Stimulated activated CD8-positive, alpha-beta memory T cell treated with anti-CD3 and anti-CD28 coated beads, Interleukin-7, amount 100 ng/mL, for 24 hours (primary cell): ENCODE measurements at places on chromosomes 3 and 15.

- no peak for DNase-seq
These were observed 1.6 kb downstream of the RPP25 start for GRCh38 chr15:74955017-74955416.

GRCh38 chr3:120196333-120196732 is 88.7 kb downstream of the GPR156 start:
- no peak for DNase-seq

DNA sequence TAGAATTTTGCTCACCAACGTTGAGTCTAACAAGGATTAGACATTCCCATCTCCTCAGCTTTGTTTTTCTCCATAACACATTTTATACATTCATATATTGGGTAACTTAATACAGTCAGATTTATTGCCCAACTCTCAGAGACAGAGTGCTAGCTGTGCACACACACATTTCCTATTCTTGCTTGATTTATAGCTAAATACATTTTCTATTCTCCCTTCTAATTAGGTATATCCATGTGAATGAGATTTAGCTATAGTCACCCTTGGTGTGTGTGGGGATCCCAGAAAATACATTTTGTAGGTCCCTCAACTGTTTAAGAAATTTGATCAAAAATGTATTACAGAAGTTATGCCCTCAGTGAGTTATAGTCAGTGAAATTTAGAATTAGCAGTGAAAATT is 715.4 kb downstream of the NSUN3 start:
- DNase-seq: no peak

DNA sequence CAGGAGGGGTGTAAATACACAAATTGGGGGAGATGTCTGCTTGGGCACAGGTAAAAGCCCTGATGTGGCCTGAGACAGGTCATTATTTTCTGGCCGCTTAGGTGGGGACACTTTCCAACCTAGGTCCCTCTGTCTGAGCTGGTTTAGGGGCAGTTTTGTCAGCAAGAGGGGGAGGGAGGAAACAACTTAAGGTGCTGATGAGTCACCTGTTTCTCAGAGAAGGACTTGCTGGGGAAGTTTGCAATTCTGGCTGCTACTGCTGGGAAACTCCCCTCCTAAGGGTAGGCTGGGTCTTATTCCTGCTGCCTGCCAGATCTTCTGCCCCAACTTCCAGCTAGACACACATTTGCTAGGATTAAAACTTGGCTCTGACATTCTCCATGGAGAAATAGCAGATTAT is 4.8 kb upstream of the RHOV start:
- no peak for DNase-seq

DNA sequence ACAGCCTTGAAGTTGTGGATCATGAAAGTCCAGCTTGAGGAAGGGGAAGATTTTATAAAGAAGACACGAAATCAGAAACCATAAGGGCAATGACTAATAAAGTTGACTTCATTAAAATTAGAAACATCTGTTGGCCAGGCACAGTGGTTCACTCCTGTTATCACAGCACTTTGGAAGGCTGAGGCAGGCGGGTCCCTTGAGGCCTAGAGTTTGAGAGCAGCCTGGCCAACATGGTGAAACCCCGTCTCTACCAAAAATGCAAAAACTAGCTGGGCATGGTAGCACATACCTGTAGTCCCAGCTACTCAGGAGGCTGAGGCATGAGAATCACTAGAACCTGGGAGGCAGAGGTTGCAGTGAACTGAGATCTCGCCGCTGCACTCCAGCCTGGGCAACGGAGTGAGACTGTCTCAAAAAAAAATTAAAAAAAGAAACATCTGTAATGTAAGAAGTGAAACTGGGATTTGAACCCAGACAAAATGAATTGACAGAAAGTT is 7.9 kb upstream of the UBXN7 start:
- no peak for DNase-seq

DNA sequence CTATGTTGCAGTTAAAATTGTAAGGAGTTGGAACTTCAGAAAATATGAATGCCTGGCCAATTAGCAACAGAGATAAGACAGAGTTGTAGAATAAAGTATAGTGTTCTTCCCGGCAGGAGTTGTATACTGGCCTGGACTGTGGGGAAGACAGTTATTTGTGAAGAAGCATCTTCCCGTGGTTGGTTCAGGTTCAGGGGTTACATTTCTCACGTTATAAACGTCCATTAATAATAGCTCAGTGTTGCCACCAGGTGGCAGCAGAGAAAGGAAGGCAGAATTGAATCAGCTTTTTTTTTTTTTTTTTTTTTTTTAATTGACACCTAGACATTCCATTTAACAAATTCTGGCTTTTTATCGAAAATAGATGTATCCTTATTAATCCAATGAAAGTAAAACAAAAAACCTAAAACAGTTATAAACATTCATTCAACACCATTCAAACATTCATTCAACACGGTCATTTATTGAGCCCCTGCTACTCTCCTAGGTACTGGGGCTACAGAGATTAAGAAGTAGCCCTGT is 66.4 kb upstream of the NR2E3 start:
- peak; percentile 35 for DNase-seq

DNA sequence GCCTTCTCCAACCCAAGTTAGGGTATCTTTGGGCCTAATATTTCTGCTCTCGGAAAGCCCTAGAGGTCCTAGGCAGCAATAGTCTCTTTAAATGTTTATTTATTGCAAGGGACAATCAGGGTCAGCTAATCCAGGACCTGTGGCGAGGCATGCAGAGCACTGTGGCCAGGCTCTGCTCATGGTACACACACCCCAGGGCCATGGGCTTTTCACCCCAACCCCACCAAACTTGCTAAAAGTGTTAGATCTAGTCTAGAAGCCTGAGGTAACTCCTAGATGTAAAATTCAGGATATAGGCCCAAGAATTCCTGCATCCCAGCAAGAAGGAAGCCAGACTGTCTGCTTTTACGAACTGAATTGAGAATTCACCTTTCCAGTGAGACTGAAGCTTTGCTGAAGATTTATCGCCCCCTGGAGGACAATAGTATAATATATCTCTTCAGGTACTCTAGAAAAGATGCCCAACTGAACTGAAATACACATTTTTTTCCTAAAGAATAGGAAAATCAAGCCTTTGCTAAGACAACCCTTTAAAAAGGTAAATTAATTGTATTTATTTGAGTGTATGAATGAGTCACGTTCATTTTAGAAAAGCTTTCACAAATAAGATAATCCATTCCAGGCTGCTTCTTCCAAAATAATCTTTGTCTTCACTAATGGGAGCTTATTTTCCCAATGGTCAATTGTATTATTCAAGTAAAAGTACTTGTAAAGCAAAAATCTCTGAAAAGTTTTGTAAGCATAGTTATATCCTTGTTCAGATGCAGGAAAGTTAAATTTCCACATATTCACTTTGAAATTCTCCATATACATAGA is 89.8 kb downstream of the LRRC3B start:
- no peak for DNase-seq

DNA sequence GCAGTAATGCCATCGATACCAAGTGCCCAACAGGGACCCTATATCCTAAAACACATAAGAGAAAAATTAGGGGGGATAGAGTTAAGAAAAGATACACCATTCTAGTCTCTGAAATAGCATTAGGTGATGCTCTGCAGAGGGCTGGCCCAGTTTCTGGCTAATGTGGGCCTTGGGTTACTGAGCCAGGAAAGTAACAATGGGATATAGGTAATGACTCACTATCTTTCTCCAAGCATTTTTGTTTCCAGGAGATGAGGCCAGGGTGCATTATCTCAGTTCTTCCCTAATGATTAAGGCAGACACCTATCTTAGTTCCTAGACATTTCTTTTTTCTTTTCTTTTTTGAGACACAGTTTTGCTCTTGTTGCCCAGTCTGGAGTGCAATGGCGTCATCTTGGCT is 50.0 kb downstream of the PRKAR2A start:
- DNase-seq: no peak

DNA sequence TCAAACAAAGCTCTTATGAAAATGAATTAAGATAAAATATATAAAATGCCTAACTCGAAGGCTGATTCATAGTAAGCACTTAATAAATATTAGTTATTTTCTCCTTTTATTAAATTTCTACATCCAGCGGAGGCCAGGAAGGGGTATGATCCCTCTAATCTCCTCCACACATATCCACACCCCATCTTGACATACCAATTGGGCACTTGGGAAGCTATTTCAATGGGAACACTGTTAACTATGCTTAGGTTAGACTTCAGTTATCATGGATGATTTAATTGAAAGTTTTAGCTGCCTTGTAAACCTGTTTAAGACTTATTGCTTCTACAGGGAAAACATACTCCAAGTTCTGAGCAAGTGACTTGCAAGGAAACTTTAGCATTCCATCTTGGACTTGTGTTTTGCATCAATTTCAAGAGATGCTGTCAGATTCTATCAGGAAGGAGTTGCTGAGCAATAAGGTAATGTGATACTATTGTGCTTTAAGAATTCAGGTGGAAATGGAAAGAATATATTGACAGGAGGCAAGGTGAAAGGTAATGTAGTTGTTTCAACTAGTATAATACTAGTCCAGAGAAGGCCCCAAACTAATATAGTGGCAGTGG is 120.4 kb upstream of the TSPAN3 start:
- DNase-seq: no peak

DNA sequence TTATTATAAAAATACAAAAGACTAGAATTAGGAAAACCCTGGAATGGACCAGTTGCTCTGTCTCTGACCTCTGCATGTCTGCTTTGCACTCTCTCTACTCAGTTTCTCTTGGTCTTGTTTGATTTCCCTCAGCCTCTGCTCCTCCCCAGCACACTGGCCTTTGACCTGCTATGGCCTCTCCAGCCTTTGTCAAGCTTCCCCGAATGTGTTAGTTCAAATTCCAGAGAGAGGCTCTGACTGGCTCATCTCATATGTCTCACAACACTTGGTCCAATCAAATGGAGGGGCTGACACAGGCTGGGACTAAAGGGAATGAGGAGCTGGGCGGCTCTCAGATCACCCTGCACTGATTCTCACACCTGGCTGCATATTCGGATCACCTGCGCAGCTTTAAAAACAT is 52.4 kb upstream of the CMTM8 start:
- DNase-seq: no peak

DNA sequence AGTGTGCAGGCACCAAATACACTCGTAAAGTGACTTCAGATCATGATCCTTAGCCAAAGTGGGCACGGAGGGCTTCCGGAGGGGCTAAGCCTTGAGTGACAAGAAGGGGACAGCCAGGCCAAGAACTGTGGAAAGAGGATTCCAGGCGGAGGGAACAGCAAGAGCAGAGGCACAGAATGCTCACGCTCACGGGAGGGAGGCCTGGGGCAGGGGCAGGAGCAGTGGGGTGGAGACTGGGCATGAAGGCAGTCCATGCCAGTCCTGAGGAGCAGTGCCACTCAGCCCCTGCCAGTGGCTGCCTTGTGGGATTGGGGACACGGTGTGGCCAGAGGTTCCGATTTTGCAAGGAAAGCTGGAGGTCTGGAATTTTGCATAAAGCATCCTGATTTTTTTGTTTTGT is 36.0 kb downstream of the DNAJB8 start:
- DNase-seq: no peak

- DNase-seq: no peak
These were observed 12.3 kb upstream of the LMCD1 start for GRCh38 chr3:8489278-8489792.

GRCh38 chr3:188421151-188421821 is 267.3 kb downstream of the LPP start:
- DNase-seq: no peak

DNA sequence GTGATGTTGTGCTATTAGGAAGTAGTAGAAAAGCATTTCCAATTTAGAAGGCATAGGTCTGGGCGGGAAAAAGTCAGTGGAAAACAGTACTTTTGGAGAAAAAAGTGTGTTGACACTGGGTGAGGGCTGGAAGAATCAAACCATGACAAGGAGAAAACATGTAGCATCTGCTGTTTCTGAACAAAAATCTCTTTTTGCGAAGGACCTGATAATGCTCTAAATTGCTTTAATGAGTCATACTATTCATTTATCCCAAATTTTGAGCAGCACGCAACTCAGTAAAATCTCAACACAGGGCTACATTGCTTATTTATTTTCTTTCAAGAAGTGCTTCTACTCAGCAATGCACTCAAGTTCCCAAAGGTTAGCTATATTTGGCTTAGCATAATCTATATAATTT is 292.7 kb downstream of the DIPK2A start:
- DNase-seq: no peak

- DNase-seq: no peak
These were observed at the start of gene UCN2 for GRCh38 chr3:48563382-48563918. Gene UCN2, minus strand, starts transcription at chr3:48563781. Its CDS starts 657 bp downstream, at chr3:48563124.

DNA sequence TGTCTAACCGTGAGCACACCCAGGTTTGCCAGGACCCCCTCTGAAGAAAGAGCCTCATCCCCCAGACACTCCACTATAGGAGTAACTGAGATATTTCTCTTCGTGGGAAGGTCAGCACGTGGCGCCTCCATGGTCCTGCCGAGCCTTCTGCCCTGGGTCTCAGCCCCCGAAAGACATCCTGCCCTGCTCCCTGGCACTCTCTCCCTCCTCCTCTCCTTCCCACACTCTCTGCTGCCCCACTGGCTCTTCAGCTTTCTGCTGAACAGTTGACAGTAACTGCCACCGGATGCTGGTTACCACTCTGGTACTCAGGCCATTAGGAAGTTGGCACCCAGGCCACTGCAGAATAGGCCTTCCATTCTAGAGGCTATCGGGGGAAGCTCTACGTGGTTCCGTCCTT is 185.2 kb downstream of the UACA start:
- no peak for DNase-seq

DNA sequence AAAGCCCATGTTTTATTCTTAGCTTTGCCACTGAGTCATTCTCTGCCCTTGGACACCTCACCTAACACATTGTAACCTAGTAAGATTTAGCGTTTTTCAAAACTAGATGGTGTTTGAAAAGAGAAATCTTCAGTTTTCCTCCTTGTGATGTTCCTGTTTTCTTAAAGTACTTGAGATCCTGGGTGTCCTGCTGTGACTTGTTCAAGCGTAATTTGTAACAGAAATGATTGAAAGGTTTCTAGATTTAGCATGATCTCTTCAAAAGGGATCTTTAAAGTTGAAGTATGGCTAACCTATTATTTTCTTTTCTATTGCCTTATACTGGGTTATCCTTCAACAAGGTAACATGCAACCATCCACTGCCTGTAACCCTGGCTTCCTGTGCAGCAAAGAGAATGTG is 32.6 kb upstream of the SPATA16 start:
- no peak for DNase-seq
